ENCODE measurements at places on chromosomes 6 and 20.

- no peak for DNase-seq
Observed at GRCh38 chr20:63061771-63062100, 55.0 kb upstream of the BHLHE23 start.

DNA sequence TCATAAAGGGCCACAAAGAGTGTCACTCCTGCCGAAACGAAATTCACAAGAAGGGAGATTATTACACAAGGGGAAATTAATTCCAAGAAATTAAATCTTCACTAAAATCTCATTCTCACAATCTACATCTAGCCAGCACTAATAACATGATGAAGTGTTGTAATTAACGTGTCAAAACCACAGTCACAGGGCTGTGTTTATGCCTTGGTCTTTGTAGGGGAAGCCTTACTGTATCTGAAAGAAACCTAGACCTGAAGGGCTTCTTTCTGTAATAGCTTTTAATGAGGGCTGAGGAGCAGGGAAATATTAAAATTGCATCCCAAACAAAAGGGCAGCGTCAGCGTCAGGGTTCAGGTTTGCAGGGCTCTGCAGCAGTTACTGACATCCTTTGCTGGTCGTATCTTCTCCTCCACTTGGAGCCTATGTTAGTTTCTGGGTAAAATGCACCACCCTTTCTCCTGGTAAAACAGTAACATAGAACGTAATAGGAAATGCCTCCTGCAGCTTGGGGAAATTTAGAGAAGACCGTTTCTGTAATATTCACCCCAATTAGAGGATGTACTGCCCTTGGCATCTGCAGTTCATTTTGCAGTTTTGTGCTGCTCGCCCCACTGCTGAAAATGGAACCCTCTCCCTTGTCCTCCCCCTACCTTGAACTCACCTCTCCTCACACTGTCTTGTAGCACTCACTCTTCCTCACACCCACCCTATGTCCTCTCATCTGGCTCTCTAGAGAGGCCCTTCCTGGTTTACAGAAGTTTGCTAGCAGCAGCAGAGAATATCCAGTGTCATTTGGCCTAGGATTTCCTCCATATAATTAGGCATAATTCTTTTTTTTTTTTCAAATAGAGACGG lies 109.0 kb upstream of the TRAF3IP2 start:
- no peak for DNase-seq

DNA sequence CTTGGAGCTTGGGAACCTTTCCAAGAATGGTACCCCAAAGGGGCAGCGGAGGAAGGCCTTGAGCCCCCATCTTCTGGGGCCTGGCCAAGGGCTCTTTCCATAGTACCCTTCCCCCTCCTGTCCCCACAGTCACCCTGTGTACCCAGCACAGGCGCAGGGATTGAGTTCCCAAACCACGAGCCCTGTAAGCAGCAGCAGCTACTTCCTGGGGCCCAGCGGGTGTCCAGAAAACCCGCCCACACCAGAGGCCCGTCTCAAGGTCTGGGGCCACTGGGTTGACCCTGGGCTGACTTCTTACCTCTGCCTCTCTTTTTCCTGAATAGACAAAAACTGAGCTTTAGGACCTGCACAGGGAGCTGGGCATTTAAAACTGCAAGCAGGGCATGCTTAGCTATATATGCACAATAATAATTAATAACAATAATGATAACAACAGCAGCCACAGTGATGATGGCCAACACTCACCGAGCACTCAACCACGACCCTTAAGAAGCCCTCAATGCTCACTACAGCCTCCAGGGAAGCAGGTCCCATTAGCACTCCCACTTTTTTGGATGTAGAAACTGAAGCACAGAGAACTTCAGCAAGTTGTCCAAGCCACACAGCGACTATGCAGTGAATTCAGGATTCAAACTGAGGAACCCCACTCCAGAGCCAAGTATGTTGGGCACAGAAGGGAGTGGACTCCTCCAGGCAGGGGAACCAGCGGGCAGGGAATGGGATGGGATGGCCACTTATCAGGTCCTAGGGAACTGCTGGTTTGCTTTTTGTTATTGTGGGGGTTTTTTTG lies 14.5 kb downstream of the NOL4L start:
- no peak for DNase-seq

GRCh38 chr20:16615199-16615598 lies 42.0 kb upstream of the KIF16B start:
- peak; percentile 75 for DNase-seq

DNA sequence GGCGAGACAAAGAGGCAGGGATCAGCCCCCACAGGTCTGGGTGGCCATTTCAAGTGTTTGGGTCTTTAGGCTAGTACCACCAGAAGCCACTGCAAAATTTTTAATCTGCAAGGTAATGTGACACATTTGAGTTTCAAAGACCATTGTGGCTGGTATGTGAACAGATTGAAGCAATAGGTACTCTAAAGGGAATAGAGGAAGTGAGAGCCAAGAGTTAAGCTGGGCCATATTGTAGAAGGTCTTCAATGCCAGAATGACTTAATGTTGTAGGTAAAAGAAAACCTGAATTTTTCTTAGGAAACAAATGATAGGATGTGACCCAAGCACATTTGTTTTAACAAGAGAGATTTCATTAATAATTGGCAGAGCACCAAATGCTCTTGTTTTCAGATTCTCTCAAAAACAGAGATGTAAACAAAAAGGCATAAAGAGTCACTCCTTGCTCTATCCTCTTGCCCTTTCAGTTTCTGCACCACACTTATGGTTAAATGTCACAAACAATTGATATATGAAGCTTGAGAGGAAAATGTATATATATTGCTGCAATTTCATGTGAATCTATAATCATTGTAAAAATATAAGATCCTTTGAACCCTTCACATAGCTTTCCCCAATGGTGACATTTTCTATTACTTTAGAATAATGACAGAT lies 307.1 kb upstream of the PLN start:
- no peak for DNase-seq

- DNase-seq: no peak
Observed at GRCh38 chr6:139378226-139378625, 3.8 kb upstream of the CITED2 start.

- no peak for DNase-seq
Observed at GRCh38 chr6:11711984-11712711, 66.5 kb downstream of the ADTRP start.
